ENCODE measurements at places on chromosomes 7 and 10.

DNA sequence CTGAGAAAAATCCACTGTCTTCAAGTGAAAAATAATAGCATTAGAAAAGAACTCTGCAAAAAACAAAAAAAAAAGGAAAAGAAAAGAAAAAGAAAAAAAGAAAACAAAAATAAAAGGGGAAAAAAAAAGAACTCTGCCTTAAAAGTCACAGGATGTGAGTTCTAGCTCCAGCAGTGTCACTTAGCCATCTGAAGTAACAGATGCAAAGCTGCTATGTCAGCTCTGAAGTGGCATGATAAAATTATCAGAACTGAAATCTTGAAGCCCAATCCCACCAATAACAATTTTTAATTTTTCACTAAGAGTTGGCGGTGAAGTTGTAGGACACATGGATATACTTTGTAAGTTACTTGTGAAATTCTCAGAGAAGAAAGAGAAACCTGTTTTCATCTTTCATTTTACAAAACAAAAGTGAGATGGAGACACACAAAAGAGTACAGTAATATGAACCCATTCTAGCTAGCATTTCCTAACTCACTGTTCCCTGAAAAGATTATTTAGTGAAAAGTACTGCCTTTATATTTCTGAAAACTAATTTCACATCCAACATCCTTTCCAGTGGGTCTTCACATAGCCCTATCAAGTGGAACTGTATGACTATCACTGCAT, 103.5 kb downstream of the ELAPOR2 start:
- DNase-seq: no peak

DNA sequence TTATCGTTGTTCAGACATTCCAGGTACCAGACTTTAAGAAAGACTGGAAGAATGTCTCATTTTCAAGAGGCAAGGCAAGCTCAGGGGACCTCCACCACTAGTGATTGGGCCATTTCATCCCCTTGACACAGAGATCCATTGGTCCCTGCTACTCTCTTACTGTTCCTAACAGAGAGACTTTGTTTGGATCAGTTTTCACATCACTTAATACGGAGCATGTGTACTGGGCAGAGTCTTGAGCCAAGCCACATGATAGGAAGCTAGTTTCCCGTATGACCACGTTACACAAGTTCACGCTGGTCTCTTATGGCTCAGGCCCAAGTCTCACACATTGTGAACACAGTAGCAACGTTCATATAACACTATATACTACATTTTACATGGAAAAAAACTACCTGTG, 269.9 kb downstream of the BAMBI start:
- DNase-seq: no peak

DNA sequence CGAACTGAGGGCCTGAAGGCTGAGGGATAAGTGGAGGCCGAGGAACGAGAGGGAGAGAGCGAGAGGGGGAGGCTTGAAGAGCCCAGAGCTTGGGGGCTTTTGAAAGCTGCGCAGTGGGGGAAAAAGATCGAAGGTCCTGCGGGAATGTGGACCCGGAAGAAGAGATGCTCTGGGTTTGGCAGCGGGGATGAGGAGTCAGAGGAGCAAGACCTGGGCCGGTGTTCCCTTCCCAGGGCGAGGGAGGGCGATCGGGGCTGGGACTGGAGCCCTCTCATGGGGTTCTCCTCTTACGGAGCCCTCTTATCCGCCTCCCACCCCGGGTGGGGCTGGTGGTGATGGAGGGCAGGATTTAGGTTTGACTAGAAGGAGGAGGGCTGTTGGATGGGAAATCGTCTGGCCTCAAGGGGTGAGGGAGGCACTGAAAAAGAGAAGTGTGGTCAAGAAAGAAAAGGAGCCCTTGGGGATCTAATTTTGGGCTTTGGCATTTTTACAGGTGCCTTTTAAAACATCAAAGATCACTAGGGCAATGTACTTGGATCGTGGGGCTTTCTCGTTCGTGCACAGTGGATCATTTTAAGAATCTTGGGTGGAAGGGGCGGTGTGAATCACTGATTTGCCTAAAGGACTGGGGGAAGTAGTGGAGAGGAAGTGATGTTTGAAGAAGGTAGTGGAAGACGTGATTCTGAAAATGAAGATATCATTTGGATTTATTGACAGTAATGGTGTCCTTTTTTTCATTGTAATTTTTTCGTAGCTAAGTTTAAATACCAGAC, 637 bp downstream of the SAMD8 start:
- DNase-seq: peak; percentile 66

- DNase-seq: no peak
These were observed 243.0 kb downstream of the BICC1 start for GRCh38 chr10:58755677-58756076.

GRCh38 chr10:129977794-129978193, 13.7 kb upstream of the EBF3 start:
- no peak for DNase-seq

- DNase-seq: no peak
These were observed 102.8 kb upstream of the KCND2 start for GRCh38 chr7:120169996-120170783.

DNA sequence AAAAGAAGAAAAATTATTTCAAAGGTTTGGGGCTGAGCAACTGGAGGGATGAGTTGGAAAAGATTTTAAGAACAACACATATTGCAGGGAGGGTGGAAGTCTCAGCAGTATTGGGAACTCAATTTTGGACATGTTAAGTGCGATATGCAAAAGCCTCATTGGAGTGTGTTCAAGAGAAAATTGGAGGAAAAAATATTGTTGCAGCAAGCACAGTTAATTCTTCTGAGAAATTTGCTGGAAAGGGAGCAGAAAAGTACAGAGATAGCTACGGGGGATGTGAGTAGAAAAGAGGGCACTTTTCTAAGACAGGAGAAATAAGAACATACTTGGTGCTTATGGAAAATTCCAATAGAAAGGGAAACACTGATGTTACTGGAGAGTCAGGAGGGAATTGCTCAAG, 59.8 kb upstream of the MAGI2 start:
- no peak for DNase-seq

DNA sequence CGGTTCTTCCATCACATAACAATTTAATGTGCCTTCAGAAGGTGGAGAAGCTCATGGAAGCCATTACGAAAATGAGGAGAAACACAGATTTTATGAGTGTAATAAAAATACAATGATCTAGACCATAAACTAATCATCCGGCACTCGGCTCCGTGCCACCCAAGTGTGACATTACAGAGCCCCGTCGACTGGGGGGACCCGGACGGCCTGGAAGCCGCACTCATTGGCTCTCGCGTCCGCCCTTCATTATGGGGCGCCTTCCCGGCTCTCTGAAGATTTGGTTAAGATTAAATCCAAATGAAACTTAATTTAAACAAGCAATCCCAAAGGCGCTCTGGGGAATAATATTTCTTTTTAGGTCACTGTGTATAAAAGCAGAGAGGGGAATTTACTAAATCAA, 242.6 kb downstream of the DNAJB6 start:
- no peak for DNase-seq
